Daoy (cell line): ENCODE measurements at places on chromosomes 3 and 15. TPM values are rescaled to one million over a fixed set of nuclear protein-coding genes. Genes with fewer than 3 reads are reported as not detected.

The RASL12 gene
- total RNA-seq: 1.5 and 1.6 TPM in 2 replicates

The SPSB4 gene
- total RNA-seq: 2.3 and 2.4 TPM in 2 replicates

The AADACL2 gene
- not detected in 2 replicates for total RNA-seq

The LRRC49 gene
- total RNA-seq: 13.7 and 21.6 TPM in 2 replicates

The DUOXA2 gene
- total RNA-seq: 0.15 TPM in 1 of 2 replicates, not detected in the other

The PRTG gene
- total RNA-seq: 0.63 and 2.9 TPM in 2 replicates

The SHC4 gene
- total RNA-seq: 0.24 and 1.3 TPM in 2 replicates

The TRIM71 gene
- total RNA-seq: 0.06 TPM in 1 of 2 replicates, not detected in the other

The ALDH1L1 gene
- total RNA-seq: 0.11 TPM in 1 of 2 replicates, not detected in the other

The VGLL3 gene
- total RNA-seq: 8.4 and 15.2 TPM in 2 replicates

The UQCRC1 gene
- 291 and 336 TPM in 2 replicates for total RNA-seq

The C3orf18 gene
- 2.4 and 2.6 TPM in 2 replicates for total RNA-seq

The LRRC58 gene
- 25.9 and 29.2 TPM in 2 replicates for total RNA-seq

The CACNA1D gene
- total RNA-seq: 0.86 and 1.4 TPM in 2 replicates

The OR5K2 gene
- not detected in 2 replicates for total RNA-seq

The FEZF2 gene
- total RNA-seq: not detected in 2 replicates

The LARP6 gene
- 8.2 and 42.2 TPM in 2 replicates for total RNA-seq

The C3orf80 gene
- 0.06 and 1.0 TPM in 2 replicates for total RNA-seq

The RTP3 gene
- not detected in 2 replicates for total RNA-seq

The CFAP161 gene
- total RNA-seq: 0.69 TPM in 1 of 2 replicates, not detected in the other

The CX3CR1 gene
- total RNA-seq: not detected in 2 replicates

The MINAR1 gene
- total RNA-seq: 0.48 and 1.3 TPM in 2 replicates

The RPS27L gene
- total RNA-seq: 49.6 and 59.0 TPM in 2 replicates

The FSIP1 gene
- 0.97 and 2.2 TPM in 2 replicates for total RNA-seq

The CAV3 gene
- not detected in 2 replicates for total RNA-seq

The GABRR3 gene
- not detected in 2 replicates for total RNA-seq

The ANKRD34C gene
- total RNA-seq: not detected in 2 replicates

The ADGRG7 gene
- total RNA-seq: not detected in 2 replicates

The FRMD4B gene
- 1.7 and 1.8 TPM in 2 replicates for total RNA-seq

The C3orf38 gene
- 13.8 and 17.1 TPM in 2 replicates for total RNA-seq

The SEMA3F gene
- total RNA-seq: 0.51 and 1.4 TPM in 2 replicates

The ESYT3 gene
- total RNA-seq: 0.34 and 0.68 TPM in 2 replicates

The CPN2 gene
- total RNA-seq: not detected in 2 replicates

The MAP1A gene
- 2.7 and 3.2 TPM in 2 replicates for total RNA-seq

The EIF4A2 gene
- 697 and 819 TPM in 2 replicates for total RNA-seq

The GOLGA8G gene
- total RNA-seq: 0.21 TPM in 1 of 2 replicates, not detected in the other

The MUC20 gene
- not detected in 2 replicates for total RNA-seq

The CAMK1 gene
- total RNA-seq: 7.7 and 28.1 TPM in 2 replicates

The LIPH gene
- total RNA-seq: 0.63 TPM in 1 of 2 replicates, not detected in the other

The WNT5A gene
- 108 and 109 TPM in 2 replicates for total RNA-seq

The STRIT1 gene
- not detected in 2 replicates for total RNA-seq

The DISP2 gene
- total RNA-seq: 0.51 and 1.1 TPM in 2 replicates

The FRG2C gene
- total RNA-seq: 0.06 TPM in 1 of 2 replicates, not detected in the other

The CLDN1 gene
- 5.3 and 7.3 TPM in 2 replicates for total RNA-seq

The GOLGA8S gene
- total RNA-seq: not detected in 2 replicates

The AGBL1 gene
- not detected in 2 replicates for total RNA-seq

The DAZL gene
- not detected in 2 replicates for total RNA-seq

The GTPBP8 gene
- total RNA-seq: 49.3 and 94.4 TPM in 2 replicates

The CTXND1 gene
- total RNA-seq: not detected in 2 replicates

The NANOGP8 gene
- total RNA-seq: not detected in 2 replicates

The SLC2A2 gene
- not detected in 2 replicates for total RNA-seq

The EFCC1 gene
- total RNA-seq: not detected in 2 replicates

The RYR3 gene
- total RNA-seq: 0.74 and 4.7 TPM in 2 replicates

The TNNC1 gene
- total RNA-seq: not detected in 2 replicates

The C3orf62 gene
- total RNA-seq: 0.74 and 0.86 TPM in 2 replicates

The ZBTB47 gene
- total RNA-seq: 2.5 and 5.7 TPM in 2 replicates

The GASK1A gene
- 0.11 TPM in 1 of 2 replicates, not detected in the other for total RNA-seq

The CLDN16 gene
- total RNA-seq: 0.21 and 0.74 TPM in 2 replicates
